Activated CD4-positive, alpha-beta T cell treated with anti-CD3 and anti-CD28 coated beads for 24 hours (primary cell): ENCODE measurements at places on chromosomes 16 and 17.

DNA sequence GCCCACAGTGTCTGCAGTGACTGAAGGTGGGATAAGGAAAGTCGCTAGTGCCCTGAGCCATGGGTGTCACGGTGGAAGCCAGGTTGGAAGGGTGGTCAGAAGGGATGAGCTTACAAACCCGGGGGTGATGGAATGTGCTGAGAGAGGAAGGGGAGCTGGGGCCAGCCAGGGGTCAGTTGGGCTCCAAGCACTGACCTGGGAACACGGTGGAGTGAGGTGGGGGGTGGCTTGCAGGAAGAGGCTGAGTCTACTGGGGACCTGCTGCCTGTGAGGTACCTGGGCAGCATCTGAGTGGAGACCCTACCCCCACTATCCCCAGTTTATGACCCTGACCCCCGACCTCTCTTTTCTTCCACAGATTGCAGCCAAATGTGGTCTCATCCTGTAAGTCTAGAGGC, 3.1 kb downstream of the TMEM92 start:
- no peak for DNase-seq

DNA sequence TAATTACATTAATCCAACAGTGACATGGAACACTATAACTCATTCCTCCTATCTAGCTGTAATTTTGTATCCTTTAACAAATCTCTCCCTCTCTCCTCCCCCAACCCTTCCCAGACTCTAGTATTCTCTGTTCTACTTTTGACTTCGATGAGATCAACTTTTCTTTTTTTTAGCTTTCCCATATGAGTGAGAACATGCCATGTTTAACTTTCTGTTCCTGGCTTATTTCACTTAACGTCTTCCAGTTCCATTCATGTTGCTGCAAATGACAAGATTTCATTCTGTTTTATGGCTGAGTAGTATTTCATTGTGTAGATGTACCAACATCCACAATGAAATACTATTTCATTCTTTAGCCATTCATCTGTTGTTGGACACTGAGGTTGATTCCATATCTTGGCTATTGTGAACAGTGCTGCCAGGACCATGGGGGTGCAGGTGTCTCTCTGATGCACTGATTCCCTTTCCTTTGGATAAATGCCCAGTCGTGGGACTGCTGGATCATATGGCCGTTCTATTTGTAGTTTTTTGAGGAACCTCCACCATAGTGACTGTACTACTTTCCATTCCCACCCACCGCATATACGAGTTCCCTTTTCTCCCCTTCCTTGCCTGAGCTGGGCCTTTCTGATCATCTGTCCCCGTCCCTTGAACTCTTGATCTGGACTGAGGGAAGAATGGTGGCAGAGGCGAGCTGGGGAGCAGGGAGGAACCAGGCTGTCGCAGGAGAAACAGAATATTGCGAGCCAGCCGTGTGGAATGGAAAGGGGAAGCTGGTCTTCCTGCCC, 7.7 kb upstream of the CEP295NL start:
- no peak for DNase-seq

GRCh38 chr16:69836257-69836656, 74.1 kb downstream of the WWP2 start:
- DNase-seq = no peak

GRCh38 chr17:68909066-68909465, 46.1 kb downstream of the ABCA8 start:
- DNase-seq = no peak

- no peak for DNase-seq
These were observed 41.1 kb downstream of the ZCCHC14 start for GRCh38 chr16:87451563-87452210.

- no peak for DNase-seq
These were observed 166.5 kb downstream of the AXIN2 start for GRCh38 chr17:65394811-65395472.

DNA sequence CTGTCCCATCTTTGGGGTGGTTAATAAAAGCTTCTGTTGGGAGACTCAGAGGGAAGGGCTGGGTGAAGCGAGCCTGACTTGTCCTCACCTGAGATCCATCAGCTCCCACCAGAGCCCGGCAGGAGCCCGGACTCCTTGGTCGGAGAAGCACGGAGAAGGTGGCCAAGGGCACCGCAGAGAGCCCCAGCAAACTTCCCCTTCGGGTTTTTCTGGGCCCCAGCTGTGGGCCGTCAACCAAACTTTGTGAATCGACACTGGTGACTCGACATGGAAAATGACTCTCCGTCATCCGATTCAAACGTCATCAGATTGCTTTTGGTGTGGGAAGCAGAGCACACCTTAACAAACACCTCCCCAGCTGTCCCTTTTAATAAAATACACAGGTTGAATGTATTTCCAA, 21.4 kb downstream of the ENPP7 start:
- DNase-seq = no peak

DNA sequence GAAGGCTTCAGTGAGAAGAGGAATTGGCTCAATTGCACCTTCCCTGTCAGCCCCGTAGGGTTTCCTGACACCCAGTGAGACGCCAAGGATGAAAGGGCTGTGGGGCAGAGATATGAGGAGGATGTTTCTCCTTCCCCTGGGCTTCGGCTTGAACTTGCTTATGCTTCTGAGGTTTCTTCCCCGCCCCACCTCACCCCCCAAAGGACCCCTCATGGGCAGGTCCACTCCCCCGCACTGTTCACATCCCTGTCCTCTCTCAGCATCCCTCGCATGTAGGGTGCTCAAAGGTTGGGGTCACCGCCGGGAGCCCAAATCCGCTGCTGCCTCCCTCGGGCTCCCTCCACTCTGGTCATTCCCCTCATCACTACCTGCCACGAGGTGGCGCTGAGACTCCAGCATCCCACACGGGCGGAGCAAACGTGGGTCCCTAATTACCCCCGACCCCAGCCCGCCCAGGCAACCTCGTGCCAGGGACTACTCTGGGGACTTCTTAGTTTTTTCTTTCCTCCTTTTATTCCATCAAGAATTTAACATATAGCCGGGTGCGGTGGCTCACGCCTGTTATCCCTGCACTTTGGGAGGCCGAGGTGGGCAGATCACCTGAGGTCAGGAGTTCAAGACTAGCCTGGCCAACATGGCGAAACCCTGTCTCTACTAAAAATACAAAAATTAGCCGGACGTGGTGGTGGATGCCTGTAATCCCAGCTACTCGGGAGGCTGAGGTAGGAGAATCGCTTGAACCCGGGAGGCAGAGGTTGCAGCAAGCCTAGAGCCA, 3.3 kb upstream of the TRARG1 start:
- DNase-seq = peak; percentile 59

DNA sequence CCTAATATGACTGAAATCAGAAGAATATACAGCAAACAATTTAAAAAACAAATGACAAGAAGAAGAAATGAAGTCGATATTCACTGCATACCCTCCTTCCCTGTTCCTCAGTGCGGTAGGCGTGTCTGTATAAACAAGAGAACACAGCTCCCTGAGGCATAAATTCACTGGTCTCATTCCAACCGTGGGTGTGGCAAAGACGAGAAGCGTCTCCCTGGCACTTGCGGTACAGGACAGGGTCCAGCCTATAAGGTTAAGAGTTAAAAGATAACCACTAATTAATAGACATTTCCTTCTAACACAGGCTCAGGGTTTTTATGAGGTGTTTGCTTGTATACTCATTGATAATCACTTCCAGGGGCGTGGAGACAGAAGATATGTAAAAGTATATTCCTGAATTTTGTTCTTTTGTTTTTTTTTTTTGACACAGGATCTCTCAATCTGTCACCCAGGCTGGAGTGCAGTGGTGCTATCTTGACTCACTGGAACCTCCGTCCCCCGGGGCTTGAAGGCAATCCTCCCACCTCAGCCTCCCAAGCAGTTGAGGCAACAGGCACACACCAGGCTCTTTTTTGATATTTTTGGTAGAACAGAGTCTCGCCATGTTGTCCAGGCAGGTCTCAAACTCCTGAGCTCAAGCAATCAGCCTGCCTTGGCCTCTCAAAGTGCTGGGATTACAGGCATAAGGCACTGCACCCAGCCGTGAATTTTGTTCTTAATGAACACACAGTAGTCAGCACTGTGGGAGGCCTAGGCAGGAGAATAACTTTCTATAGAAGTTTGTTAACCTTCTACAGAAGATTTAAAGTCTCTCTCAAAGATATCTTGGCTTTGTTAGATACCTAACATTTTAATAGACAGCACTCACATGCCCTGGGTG, 59.1 kb upstream of the CLEC18B start:
- DNase-seq = no peak

DNA sequence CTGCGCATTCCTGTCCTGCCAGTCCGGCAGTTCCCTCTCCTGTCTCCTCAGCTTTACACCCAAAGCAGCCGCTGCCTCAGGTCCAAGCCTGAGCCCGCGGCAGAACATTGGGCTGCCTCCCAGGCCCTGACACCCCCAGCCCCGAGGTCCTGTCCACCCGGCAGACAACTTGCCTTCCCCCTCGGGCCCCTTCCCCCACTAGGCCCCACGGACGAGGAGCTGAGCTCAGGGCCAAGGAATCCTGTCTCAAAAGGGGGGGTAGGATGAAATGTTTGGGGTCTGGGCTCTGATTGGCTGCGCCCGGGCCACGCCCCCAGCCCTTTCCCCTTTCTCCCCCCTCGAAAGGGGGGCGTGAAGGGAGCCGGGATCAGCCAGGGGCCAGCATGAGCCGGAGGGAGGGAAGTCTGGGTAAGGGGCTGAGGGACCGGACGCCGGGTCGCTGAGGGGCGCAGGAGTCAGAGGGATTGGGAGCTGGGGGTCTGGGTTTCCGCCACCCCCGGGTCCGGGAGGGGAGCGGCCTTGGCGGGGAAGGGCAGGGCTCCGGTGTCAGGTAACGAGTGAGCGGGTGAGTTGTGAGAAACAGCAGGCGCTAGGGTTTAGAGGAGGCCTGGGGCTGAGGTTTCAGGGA, at the start of gene CTF1:
Gene CTF1 (plus strand): TSS at position 354 of the 628 bp plus-strand sequence. CDS start 30 bp downstream, at position 384.
- DNase-seq = no peak

DNA sequence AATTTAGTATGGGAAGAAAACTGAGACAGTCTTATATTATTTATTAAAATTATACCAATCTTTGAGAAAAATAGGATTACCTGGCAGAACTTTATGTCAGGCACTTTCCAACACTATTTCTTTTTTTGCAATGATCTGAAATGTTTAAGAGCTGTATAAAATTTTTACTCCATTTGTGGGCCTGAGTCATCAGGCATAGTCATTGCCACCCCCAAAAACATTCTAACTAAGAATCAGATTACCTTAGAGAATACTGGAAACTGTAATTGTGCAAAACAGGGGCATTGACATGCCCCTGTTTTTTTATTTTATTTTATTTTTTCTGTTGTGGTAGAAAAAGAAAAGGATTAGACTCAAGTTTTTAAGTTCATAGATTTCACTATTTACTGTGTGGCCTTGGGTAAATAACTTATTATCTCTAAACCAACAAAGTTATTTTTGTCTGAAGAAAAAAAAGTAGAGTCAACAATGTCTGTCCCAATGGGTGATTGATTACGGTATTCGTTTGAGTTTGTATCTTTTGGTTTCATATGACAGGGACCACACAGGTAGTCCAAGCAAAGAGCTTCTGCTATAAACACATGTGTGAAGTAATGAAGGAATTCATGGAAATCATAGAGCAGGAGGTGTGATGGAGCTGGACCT, 24.6 kb downstream of the VAT1L start:
- DNase-seq = no peak

- no peak for DNase-seq
These were observed 22.5 kb downstream of the DNAI2 start for GRCh38 chr17:74296548-74296936.

DNA sequence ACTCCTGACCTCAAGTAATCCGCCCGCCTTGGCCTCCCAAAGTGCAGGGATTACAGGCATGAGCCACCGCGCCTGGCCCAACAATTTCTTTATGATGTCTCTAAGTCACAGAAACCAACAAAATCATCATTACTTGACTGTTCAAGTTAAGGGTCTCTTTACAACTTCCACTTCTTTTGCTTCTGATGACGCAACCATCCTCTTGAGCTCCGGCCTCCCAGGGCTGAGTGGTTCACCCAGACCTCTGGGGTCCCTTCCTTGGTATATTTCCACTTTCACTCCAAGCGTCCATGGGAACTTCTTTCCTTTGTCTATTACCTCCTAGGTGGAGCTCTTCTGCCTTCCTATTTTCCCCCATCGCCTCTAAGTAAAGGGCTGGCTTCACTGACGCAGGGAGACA, 253.7 kb downstream of the NTN1 start:
- DNase-seq = no peak

GRCh38 chr16:80319181-80319580, 221.6 kb upstream of the DYNLRB2 start:
- no peak for DNase-seq

DNA sequence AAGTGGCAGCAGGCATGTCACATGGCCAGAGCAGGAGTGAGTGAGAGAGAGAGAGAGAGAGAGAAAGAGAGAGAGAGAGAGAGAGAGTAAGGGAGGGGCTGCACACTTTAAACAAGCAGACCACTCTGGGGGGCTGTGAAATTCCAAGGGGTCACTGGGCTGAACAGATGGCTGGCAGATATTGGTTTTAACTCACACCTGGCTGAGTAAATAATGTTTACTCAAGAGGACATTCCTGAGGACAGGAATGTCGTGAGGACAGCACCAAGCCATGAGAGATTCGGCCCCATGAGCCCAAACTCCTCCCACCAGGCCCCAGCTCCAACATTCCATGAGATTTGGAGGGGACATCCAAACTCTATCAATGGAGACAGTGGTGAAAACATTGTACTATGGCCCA, 269.7 kb downstream of the CBLN1 start:
- no peak for DNase-seq

DNA sequence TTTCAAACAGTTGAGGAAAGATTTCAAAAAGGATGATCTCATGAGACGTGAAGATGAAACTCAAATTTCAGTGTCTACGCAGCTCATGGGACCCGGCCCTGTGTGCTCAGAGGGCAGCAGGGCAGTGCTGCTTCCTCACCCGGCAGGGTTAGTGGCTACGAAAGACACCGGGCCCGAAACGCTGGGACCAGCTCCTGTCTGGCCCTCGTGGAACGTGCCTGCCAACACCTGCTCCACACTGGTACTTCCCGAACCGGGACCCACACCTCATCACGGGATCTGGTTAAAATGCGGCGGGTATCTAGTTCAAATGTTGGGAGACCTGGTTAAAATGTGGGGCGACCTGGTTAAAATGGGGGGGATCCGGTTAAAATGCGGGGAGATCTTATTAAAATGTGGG, 18.7 kb downstream of the DNASE1 start:
- DNase-seq = no peak

DNA sequence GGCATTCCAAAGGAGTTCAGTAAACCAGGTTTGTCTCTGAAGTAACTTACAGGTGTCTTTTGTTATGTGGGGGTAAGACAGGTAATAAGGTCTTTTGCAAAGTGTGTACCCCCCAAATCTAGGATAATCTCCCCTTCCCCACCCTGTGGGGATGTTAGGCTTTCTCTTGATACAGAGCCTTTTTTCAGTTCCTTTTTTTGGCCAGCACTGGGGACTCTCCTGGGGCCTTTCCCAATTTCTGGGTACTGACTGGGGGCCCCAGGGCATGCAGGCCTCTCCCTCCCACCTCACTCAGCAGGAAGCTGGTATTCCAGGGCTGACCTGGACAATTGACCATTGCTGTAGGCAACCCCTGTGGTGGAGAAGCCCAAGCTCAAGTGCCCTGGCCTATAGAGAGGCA, 84.3 kb upstream of the IRX6 start:
- no peak for DNase-seq

- no peak for DNase-seq
These were observed 12.0 kb upstream of the CD300A start for GRCh38 chr17:74454197-74455024.
